ENCODE measurements at places on chromosomes 2 and 18. TPM values are rescaled to one million over a fixed set of nuclear protein-coding genes. Genes with fewer than 3 reads are reported as not detected.

RAX gene
- not detected for total RNA-seq

PJVK gene
- total RNA-seq: 2.3 TPM

GALR1 gene
- 0.06 TPM for total RNA-seq

SLC23A3 gene
- 3.1 TPM for total RNA-seq

APCDD1 gene
- 27.6 TPM for total RNA-seq

SOWAHC gene
- 19.9 TPM for total RNA-seq

CRYGC gene
- total RNA-seq: not detected

CXCR1 gene
- total RNA-seq: 5.3 TPM

SAG gene
- total RNA-seq: not detected

TMEM150A gene
- 31.5 TPM for total RNA-seq

GPR45 gene
- not detected for total RNA-seq

GNLY gene
- 18.5 TPM for total RNA-seq

ACADL gene
- total RNA-seq: 41.6 TPM

TUBB8B gene
- 0.38 TPM for total RNA-seq

EMILIN2 gene
- 35.2 TPM for total RNA-seq
